ENCODE measurements at places on chromosomes 12 and 14.
A peak's percentile ranks its signal among the peaks of the same experiment; 100 is the strongest.

DNA sequence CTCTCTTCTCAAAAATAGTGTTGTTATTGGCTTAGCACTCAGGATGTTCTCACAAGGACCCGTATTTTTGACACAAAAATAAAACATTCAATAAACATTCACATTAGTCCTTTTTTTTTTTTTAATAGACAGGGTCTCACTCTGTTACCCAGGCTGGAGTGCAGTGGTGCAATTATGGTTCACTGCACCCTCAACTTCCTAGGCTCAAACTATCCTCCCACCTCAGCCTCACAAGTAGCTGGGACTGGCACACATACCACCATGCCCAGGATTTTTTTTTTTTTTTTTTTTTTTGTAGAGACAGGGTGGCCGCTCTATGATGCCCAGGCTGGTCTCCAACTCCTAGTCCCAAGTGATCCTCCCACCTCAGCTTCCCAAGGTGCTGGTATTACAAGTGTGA, 27.0 kb downstream of the PPP1R13B start:
- DNase-seq: no peak

DNA sequence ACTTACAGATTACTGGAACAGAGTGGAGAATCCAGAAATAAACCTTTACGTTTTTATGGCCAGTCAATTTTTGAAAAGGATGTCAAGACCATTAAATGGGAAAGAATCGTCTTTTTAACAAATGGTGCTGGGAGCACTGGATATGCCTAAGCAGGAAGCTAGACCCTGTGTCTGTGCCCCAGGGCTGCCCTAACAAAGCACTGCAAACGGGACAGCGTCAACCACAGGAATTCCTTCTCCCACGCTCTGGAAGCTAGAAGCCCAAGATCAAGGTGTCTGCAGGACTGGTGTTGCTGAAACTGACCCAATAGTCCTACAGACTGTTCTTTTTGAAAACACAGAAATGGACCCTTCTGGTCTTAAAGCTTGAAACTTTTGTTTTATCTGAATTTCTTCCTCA, 9.3 kb upstream of the TMEM121 start:
- DNase-seq: no peak

GRCh38 chr12:69074556-69075349, 141.8 kb upstream of the CPM start:
- no peak for DNase-seq

DNA sequence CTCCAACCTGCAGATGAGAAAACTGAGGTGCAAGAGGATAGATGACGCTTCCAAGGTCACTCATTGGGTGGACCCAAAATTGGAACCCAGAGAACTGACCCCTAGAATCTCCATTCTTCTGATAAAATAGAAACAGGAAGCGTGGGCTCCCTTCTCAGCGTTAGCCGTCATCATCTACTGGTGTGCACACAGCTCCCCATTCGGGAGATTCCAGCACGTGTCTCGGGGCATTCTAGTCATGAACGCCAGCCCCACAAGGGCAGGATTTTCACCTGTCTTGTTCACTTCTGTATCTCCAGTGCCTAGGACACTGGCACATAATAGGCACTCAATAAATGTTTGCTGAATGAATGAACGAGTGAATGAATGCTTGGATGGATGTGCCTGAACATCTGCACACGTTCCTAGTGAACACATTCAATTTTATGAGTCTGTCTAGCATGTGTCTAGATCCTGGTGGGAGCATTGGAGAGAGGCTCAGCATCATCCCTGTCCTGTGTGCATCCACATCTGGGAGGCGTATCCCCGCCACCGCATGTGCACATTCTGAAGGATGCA, 30.5 kb downstream of the RASAL1 start:
- DNase-seq: no peak

GRCh38 chr12:91555436-91556415, 373.1 kb upstream of the DCN start:
- no peak for DNase-seq

GRCh38 chr14:65075628-65076325, 26.5 kb downstream of the MAX start:
- peak; percentile 19 for DNase-seq

DNA sequence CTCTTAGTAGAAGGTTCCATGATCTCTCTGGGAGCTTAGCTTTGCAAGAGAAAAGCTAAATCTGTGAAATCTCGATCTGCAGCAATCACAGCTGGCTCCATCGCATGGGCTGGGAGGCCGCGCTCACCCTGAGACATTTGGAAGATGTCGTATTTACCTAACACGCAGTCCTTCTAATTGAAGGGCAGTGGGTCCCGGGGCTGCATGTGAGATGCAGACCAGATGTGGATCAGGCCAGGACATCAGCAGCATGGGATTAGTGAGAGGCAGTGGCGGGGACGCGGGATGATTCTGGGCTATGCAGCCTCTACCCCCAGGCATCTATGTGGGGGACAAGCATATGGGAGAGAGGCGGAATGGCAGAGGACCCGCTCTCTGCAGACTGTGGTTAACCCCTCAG, 312.4 kb upstream of the RTL1 start:
- DNase-seq: no peak
